ENCODE measurements at places on chromosomes 16 and 17. TPM values are rescaled to one million over a fixed set of nuclear protein-coding genes. Genes with fewer than 3 reads are reported as not detected.

UQCRC2 gene
- polyA plus RNA-seq = 69.3 TPM

OR1G1 gene
- not detected for polyA plus RNA-seq

CDH13 gene
- 4.4 TPM for polyA plus RNA-seq

TBC1D3H gene
- polyA plus RNA-seq = 1.2 TPM

PRDM7 gene
- not detected for polyA plus RNA-seq

DNA sequence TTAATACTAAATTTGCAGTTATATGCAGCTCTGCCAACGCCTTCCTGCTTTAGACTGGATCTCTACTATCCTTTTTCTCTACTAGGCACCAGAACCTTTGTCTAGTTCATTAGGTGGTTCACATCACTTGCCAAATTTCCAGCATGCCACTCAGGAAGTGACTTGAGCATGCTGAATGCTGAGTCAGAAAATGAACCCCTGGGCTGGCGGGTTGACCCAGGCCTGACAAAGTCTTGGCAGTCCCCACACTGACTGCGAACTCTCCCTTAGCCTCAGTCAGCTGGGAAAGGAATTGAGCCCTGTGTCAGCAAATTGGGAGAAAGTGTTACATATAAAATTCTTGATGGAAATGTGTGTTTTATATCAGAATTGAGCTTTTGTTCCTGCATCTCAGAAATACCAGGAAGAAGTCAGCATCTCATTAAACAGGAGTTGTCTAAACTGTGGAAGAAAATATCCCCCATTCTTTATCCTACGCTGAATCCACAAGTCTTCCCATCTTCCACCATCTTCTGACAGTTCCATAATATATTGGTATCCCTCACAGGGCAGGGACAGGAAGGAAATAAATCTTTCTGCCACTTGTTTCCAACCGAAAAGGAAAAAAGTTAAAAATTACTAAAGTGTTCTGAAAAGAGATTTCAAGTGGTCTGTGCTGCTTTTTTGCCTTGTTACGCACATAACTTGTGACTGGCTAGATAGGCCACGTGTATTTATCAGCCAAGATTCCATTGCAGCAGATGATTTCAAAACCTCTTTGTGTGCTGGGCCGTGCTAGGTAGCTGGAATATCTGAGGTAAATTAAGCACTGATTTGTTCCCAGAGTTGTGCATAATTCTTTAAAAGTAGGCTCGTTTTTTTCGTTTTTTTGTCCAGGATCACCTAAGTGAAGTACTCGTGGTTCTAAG lies 16.7 kb upstream of the SLC12A3 start:
- peaks cover 8% of the 10 kb centered on the region for H3K36me3 ChIP-seq
- peak overlapping the region; percentile 66 for H3K27ac ChIP-seq
- peaks cover 31% of the 10 kb centered on the region for H3K4me1 ChIP-seq
- DNase-seq = peak; percentile 64
- no peak overlapping the region for H3K4me3 ChIP-seq
- H3K27me3 ChIP-seq = no peaks in the 10 kb centered on the region

DNA sequence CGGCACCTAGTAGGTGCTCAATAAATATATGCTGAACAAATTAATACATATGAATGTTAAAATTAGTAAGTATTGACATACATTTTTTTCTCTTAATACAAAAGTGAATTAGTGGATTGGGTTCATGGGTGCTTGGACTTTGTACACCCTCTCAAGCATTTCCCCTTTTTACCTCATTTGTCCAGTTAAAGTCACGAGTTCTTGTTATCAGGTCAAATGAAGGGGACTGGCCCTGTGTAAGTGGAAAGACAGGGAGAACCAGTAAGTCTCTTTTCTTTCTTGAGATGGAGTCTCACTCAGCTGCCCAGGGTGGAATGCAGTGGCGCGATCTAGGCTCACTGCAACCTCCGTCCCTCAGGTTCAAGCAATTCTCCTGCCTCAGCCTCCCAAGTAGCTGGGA lies 13.7 kb upstream of the RANGRF start:
- no peaks in the 10 kb centered on the region for H3K4me1 ChIP-seq
- no peaks in the 10 kb centered on the region for H3K36me3 ChIP-seq
- H3K4me3 ChIP-seq = no peak overlapping the region
- no peaks in the 10 kb centered on the region for H3K27me3 ChIP-seq
- no peak for DNase-seq

DNA sequence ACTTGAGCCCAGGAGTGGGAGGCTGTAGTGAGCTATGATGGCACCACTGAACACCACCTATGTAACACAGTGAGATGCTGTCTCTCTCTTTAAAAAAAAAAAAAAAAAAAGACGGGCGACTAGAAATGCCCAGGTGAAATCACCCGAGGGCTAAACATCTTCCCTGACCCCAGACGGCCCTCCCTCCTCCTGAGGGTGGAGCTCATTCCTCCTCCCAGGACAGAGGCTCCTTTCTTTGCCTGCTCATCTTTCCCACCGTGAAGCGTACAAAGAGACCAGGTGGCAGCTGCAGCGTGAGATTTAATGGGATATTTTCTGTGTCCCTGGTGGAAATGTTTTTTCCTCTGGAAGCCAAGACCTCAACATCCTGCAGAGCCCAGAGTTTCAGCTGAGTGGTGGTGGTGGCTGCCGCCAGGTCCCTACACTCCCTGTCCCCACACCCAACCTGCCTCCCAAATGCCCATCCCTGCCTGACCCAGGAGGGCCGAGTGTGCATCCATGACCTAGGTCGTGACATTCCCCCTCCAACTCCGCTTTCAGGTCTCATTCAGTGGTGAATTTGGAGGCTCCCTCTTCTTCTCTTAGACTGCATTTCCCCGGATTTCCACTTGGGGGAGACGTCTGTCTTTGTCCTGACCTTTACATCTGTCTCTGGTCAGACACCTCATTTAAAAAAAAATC lies 14.4 kb upstream of the GPRC5B start:
- H3K4me1 ChIP-seq = no peaks in the 10 kb centered on the region
- H3K27me3 ChIP-seq = no peaks in the 10 kb centered on the region
- H3K36me3 ChIP-seq = no peaks in the 10 kb centered on the region
- peak; percentile 52 for DNase-seq
- H3K27ac ChIP-seq = no peak overlapping the region

DNA sequence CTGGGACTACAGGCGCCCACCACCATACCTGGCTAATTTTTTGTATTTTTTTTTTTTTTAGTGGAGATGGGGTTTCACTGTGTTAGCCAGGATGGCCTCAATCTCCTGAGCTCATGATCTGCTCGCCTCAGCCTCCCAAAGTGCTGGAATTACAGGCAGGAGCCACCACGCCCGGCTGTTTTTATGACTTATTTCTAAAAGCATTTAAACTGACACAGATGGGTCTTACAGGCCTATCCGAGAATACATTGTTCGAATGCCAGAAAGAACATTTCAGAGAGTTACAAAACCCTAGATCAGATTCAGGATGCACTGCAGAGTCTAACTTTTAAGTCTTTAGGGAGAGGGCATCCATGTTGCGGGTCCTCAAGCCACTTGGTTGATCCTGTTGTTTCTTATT lies 234.7 kb upstream of the MAF start:
- H3K36me3 ChIP-seq = no peaks in the 10 kb centered on the region
- no peak for DNase-seq
- no peak overlapping the region for H3K4me3 ChIP-seq
- H3K27ac ChIP-seq = no peak overlapping the region

DNA sequence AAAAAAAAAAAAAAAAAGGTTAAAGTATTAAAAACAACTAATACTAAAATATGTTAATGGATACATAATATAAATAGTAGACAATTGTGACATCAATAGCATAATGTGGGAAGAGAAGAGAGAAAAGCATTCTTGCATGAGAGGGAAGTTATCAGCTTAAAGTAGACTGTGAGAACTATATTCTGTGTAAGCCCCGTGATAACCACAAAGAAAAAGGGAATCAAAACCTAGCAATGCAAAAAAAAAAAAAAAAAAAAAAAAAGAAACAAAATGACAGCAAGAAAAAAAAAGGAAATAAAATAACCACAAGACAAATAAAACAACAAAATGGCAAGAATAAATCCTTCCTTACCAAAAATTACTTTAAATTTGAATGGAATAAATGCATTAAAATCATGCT lies 39.8 kb upstream of the MYLK3 start:
- no peak overlapping the region for H3K27ac ChIP-seq
- DNase-seq = no peak
- H3K4me1 ChIP-seq = no peaks in the 10 kb centered on the region
- H3K4me3 ChIP-seq = no peak overlapping the region
- H3K36me3 ChIP-seq = no peaks in the 10 kb centered on the region

DNA sequence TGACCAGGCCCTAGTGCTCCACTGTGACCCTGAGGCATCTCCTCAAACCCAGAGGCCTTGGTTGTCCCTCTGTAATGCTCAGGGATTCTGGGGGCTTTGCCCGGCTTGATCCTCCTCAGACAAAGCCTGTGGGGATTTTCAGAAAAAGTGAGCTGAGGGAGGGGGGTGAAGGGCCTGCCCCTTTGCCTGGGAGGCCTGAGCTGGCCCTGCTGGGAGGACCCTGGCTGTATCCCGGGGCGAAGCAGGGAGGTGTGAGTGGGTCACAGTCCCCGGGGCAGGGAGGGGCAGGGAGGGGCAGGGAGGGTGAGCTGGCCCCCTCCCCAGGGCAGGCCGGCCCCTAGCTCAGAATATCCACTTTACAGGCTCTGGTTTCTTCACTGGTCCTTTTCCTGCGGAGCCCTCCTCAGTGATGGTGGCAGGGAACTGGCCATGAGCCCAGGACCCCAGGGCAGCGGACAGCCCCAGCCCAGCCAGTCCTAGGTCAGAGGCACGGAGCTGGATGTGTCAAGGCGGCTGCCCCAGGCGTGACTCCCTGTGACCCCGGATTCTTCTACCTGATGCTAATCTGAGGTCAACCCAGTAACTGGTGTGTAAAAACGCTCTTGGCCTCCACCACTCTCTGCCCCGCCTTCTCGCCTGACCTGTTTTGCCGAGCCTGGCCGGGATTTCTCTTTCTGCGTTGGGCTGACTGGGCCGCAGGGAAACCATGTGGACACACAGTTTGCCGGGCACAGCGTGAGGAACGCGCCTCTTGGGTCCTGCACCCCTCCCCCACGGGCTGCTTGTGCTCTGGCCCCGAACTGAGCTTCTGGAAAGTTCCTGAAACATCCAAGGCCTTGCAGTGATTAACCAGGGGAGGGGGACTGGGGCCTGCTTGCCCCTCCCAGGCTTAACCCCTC lies 5.8 kb upstream of the FASN start:
- no peak overlapping the region for H3K4me3 ChIP-seq
- H3K36me3 ChIP-seq = no peaks in the 10 kb centered on the region
- peaks cover 38% of the 10 kb centered on the region for H3K4me1 ChIP-seq
- no peak overlapping the region for H3K27ac ChIP-seq
- peak; percentile 62 for DNase-seq

GRCh38 chr17:13864521-13864920 lies 204.8 kb upstream of the COX10 start:
- no peak overlapping the region for H3K4me3 ChIP-seq
- no peak for DNase-seq
- no peaks in the 10 kb centered on the region for H3K27me3 ChIP-seq
- no peak overlapping the region for H3K27ac ChIP-seq
- no peaks in the 10 kb centered on the region for H3K36me3 ChIP-seq

- no peaks in the 10 kb centered on the region for H3K27me3 ChIP-seq
- no peaks in the 10 kb centered on the region for H3K36me3 ChIP-seq
- peaks cover 12% of the 10 kb centered on the region for H3K4me1 ChIP-seq
These were observed 109.8 kb downstream of the SLC39A11 start for GRCh38 chr17:72982680-72983079.

- no peak for DNase-seq
- no peaks in the 10 kb centered on the region for H3K36me3 ChIP-seq
- no peak overlapping the region for H3K27ac ChIP-seq
- no peak overlapping the region for H3K4me3 ChIP-seq
- H3K4me1 ChIP-seq = peaks cover 16% of the 10 kb centered on the region
These were observed 135.5 kb downstream of the IRF8 start for GRCh38 chr16:86034421-86034919.

DNA sequence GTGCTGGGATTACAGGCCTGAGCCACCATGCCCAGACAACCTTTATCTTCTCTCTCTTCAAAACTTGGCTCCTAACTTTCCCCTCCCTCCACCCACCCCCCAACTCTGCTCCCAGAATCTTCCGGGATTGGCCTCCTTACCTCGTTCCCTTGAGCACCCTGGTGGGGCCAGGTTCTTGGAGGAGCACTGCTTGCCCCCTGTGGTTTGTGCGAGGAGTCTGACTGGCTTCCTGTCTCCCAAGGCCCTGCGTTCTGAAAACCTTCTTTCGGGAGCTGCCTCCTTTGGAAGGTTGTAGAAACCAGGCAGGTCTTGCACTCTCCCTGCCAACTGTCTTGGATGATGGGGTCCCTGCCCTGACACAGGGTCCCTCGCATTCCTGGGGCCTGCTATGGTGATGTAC lies 19.8 kb downstream of the PLXDC1 start:
- H3K4me1 ChIP-seq = peaks cover 5% of the 10 kb centered on the region
- no peak overlapping the region for H3K27ac ChIP-seq
- no peaks in the 10 kb centered on the region for H3K36me3 ChIP-seq

- no peaks in the 10 kb centered on the region for H3K27me3 ChIP-seq
- no peak for DNase-seq
- H3K4me1 ChIP-seq = no peaks in the 10 kb centered on the region
These were observed 953 bp upstream of the NECAB2 start for GRCh38 chr16:83967091-83967490.

DNA sequence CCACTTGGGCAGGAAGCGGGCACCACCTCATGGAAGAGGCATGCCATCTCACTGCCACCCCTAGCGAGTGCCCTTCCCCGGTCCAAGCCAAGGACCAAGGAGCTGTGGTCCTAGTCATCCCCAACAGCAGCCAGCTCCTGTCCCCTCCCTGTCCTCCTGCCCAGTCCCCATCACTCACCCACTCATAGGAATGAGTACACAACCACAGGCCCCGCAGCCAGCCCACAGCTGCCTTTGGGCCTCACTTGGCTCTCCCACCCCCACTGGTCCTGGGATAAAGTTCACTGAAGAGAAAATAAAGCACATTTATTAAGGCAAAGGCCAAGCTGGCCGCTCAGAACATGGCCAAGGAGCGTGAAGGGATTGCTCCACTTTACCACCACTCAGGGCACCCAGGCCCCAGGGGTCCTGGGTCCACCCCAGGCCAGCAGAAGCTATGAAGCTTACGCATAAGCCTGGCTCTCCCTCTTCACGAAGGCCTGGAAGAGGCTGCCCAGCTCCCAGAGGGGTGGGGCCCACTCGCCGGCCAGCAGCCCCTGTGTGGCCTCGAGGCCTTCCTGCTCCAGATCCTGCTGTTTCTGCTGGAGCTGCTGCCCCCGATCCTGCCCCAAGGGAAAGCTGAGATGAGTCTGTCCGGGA lies 3.6 kb downstream of the SCRN2 start:
- H3K27ac ChIP-seq = no peak overlapping the region
- no peak for DNase-seq
- peaks cover 21% of the 10 kb centered on the region for H3K36me3 ChIP-seq
- no peaks in the 10 kb centered on the region for H3K4me1 ChIP-seq
- H3K4me3 ChIP-seq = no peak overlapping the region

- no peaks in the 10 kb centered on the region for H3K36me3 ChIP-seq
- no peaks in the 10 kb centered on the region for H3K27me3 ChIP-seq
- H3K27ac ChIP-seq = no peak overlapping the region
- H3K4me3 ChIP-seq = no peak overlapping the region
- DNase-seq = peak; percentile 30
These were observed 159.4 kb downstream of the ZNF423 start for GRCh38 chr16:49696414-49697101.
